GM12891 (cell line): ENCODE measurements at places on chromosomes 7 and 10.

- no peak for DNase-seq
Measured at GRCh38 chr10:60367431-60367830, 22.2 kb downstream of the ANK3 start.

DNA sequence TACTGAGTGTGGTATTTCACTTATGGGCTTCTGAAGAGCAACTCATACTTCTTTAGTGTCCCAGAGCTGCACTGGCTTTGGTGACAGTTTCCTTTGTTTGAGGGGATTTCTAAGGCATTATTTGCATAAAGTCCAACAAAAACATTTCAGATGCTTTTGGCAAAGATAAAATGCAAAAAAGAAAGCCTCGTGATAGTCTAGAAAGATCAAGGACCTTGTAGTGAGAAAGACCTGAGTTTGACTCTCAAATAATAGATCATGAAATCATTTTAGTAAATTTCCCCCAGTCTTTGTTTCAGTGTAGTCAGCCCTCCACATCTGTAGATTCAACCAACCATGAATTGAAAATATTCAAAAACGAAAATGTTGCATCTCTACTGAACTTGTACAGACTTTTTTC, 107.4 kb downstream of the EEPD1 start:
- DNase-seq: no peak

DNA sequence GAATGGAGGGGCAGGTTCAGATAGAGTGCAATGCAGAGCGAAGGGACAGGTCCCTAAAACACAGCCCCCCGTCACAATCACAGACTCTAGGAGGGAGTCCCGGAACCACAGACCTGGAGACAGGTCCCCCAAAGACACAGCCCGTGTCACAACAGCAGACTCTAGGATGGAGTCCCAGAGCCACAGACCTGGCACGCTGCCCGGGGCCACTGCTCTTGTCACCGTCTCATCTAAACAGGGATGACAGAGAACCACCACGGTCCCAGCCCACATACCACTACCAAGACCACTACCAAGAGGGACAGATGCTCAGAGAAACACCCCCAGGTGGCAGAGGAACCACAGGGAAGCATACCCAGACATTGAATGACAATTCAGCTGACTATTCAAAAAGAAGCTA, 183.9 kb downstream of the TCERG1L start:
- DNase-seq: no peak

- no peak for DNase-seq
Measured at GRCh38 chr7:105298439-105298894, 90.3 kb downstream of the SRPK2 start.

GRCh38 chr10:133420579-133420978, 3.8 kb downstream of the SPRN start:
- DNase-seq: no peak

GRCh38 chr7:79453558-79454360, at the start of gene MAGI2:
Gene MAGI2, minus strand, starts transcription at chr7:79453667. Its CDS starts 347 bp downstream, at chr7:79453320.
- no peak for DNase-seq

DNA sequence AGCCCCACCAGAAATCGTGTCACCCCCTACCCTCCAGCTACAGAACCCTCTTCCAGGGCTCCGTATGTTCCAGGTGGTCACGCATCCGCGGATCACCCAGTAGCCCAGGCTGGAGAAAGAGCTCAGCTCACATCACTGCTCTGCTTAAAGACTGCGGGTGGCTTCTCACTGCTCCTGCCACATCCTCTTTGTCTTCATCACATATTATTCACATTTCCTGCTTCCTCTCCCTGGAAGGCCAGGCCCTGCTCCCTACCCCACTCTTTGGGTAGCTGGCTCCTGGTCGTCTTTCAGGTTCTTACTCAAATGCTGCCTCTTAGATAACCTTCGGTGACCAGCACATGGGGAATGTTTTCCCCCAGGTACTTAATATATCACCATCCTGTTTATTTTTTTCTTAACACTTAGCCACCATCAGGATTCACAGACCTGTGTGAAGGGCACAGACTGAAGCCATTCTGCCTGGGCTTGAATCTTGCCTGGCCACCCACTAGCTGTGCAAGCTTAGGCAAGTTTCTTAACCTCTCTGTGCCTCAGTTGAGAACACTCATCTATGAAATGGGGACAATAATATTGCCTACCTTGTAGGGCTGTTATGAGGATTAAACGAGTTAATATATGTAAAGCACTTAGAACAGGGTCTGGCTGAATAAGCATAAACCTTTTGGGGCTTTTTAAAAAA, 307.8 kb downstream of the PRPF18 start:
- no peak for DNase-seq

DNA sequence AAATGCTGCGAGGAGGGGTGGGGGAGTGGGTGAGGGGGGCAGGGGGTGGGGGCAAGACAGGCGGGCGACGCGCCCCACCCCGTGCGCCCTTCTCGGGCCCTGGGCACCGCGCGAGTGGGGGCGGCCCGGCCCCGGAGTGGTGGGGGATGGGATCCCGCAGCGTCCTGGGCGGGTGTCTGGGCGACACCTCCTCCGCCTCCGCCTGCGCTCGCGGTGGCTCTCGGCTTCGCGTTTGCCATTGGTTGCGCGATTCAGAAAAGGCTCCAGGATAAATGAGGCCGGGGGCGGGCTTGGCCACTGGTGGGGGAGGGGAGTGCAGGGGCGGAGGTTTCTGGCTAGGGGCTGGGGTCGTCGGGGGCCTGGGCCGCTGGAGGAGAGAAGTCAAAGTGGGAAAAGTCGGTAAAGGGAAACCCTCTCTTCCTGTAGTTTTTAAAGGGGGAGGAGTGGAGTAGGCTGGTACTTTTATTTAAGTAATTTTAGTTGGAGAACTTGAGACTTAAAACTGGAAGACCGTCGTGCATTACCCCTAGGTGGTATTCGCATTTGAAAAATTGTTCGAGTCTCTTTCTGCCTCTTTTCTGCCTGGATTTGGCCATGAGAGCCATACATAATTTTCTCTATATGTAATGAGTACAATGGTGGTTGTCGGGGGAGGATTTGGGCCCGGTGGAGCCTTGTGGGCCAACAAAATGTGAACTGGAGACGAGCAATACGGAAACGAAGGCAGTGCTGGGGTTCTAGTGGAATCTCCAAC, 992 bp upstream of the IGF2BP3 start:
- peak; percentile 60 for DNase-seq

GRCh38 chr7:93006480-93007095, 111.2 kb downstream of the SAMD9 start:
- DNase-seq: no peak

GRCh38 chr7:127904670-127904985, 126.6 kb downstream of the LRRC4 start:
- no peak for DNase-seq

DNA sequence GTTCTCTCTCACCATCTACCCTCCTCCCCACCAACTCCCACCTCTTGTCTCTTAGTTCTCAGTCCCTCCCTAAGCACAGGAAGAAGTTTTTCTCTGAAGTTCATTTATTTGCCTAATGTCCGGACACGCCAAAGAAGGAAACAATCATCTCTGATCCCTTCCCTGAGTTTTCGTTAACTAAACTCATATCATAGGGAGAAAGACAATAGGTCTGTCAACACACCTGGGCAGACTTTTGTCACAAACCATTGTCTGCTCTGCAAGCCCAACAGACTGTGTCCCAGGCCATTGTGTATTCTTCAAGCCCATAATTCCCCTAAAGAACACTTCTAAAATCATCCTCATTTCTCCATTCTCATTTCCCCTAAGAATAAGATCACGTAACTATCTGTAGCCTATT, 691.0 kb upstream of the MBL2 start:
- no peak for DNase-seq

DNA sequence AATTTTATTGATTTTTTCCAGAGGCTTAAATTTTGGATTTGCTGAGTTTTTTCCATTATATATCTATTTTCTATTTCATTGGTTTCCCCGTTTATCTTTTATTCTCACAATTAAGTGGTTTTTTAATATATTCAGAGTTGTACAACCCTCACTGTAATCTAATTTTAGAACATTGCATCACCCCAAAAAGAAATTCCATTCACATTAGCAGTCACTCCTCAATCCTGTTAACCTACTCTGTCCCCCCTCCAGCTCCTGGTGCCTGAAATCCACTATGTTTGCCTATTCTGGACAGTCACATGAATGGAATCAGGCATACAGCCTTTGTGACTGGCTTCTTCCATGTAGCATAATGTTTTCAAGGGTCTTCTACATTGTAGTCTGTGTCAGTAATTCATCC, 55.8 kb upstream of the ITGA8 start:
- no peak for DNase-seq

DNA sequence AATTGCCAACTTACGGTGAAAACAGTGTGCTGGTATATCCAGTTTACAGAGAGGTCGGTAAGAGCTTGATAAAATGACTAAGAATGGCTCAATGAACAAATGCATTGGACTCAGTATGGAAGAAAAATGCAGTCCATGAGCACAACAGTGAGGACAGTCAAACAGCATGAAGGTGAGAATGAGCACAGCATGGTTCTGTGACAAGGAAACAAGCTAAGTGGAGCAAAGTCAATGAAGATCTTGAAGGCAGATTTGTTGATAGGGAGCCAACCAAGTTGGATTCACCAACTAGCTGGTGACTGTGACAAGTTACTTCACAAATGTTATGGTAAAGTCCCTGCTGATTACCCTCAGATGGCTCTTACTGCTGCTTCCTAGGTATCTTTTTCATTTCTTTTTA, 75.9 kb downstream of the SHOC2 start:
- no peak for DNase-seq

DNA sequence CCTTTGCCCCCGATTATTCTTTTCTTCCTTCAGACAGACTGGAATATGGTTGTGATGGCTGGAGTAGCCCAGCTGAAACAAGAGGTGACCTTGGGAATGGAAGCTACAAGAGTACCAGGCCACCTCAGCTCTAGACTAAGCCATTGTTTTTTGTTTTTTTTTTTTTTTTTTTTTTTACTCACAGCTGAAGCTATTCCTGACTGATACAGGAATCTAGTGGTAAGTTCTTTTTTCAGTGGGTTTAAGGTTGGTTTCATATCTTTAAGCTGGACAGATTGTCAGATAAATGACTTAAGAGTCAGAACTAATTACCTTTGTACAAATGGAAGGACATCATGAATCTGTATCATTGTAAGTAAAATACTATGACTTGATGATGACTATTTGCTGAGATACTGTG, 30.2 kb upstream of the PTPN12 start:
- DNase-seq: no peak

DNA sequence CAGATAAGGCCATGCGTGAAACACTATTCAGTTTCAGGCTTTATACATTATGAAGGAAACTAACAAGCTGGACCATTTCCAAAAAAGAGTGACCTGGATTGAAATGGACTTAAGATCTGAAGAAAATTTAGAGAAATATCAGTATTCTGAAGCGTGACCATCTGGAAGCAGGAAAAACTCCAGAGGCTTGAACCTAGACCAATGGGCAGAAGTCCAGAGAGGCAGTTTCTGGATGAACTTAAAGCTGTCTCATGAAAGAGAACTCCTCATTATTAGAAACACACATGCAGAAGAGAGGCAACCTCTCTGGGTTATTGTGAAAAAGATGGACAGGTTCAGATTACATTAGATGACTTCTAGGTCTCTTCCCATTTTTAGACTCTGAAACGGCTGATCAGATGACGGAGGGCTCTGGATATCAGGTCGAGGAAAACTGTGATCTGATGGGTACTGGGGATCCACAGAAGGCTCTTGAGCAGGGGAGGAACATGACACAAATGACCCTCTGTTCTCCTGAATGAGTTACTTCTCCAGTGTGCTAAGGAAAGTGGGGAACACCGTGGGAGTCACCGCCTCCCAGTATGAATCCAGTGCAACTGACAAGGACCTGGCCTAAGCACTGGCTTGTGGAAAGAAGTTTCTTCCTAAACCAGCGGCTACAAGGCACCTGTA, 116.5 kb downstream of the SPDYE5 start:
- DNase-seq: no peak

DNA sequence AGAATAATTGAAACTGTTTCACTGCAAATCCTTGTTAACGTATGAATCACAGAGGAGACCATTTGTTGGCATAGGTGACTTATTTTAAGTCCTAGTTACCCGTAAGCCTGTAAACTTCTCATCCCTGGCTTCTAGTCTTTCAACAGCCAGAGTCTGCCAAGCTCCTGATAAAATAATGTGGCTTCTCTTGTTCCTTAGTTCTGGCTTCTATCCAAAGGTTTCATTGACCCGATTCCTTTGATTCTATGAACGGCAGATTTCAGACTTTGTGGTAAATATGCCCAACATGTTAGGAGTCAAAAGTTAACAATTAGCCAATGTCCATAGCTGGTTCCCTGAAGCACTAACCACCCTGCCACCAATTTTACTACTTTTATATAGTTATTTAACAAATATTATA, 23.3 kb downstream of the DNAH11 start:
- DNase-seq: no peak

- no peak for DNase-seq
Measured at GRCh38 chr10:5976512-5977470, 552 bp downstream of the IL15RA start.

- DNase-seq: no peak
Measured at GRCh38 chr10:43946445-43946844, 297.8 kb upstream of the ZNF32 start.

DNA sequence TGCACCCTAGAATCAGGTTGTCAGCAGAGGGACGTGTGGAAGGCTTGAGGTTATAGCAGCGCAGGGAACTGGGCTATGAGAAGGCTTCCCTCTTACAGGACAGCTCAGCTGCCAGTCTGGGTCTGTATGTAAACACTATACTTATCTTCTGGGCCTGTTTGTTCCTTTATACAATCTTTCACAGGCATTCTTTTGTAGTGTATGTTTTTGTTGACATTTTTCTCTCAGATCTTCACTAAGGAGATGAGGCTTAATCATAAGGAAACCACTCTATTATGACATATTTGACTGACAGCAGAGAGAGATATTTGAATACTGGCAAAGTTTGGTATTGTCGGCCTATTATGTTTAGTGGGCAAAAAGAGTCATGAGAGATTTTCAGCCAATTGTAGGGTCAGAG, 929 bp downstream of the GBF1 start:
- DNase-seq: no peak

DNA sequence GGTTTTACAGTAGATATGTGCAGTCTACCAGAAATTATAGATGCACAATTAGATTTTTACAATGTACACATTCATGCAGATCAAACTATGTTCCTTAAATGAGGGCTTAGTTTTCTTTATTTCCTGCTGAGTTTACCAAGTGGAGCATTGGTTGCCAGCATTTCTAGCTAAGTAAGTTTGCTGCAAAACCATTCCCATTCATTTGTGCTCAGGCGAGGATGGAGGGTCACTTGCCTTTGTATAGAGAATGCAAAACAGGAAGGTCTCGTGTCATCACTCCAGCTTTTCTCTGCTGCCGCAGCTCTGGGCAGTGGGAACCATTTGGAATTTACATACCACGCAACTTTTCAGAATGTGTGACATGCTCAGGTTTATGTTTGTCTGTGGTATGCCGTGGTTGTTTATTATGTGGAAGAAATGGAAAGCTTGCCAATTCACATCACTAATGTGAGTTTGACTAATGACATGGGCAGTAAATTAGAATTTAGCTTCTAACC, 198.6 kb downstream of the TRIL start:
- DNase-seq: no peak

DNA sequence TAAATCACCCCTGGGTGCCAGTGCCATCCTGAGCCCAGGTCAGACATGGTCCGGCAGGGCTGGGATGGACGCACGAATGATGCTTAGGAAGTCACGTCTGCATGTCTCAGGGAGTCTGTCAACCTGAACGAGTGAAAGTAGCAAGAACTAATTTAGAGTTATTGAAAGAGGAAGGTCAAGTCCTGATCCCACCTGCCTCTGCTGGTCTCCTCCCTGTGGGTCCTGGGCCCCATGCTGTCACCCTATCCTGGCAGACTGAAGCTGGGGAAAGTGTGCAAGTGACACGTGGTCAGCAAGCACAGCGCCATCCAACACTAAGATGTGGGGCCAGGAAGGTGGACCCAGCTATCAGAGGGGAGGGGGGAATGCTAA, 26.1 kb upstream of the GRID1 start:
- no peak for DNase-seq

- DNase-seq: no peak
Measured at GRCh38 chr7:143419880-143420279, 11.2 kb upstream of the EPHA1 start.
